ENCODE measurements at places on chromosomes 7 and 10.
A peak's percentile ranks its signal among the peaks of the same experiment; 100 is the strongest.

- DNase-seq = no peak
These were observed 193.4 kb downstream of the HPSE2 start for GRCh38 chr10:99042051-99042771.

DNA sequence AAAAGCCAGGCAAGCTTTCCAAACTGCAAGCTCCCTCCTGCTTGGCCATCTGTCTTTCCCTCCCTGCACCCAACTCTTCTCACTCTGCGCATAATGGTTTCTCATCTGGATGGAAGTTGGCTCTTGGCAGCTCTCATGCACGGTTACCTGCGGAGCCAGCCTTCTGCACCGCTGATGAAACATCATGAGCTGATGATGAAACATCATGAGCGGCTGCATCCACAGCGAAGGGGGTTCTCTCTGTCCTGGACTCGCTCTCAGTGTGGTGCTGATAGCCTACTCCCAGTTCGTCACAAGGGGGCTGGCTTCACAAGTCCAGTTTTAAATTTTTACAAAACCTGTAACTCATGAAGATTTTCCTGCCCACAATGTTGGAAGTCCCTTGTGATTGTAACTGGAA is 457.5 kb downstream of the ACTR3B start:
- no peak for DNase-seq

GRCh38 chr7:154584352-154585252 is 418.3 kb downstream of the PAXIP1 start:
- no peak for DNase-seq

DNA sequence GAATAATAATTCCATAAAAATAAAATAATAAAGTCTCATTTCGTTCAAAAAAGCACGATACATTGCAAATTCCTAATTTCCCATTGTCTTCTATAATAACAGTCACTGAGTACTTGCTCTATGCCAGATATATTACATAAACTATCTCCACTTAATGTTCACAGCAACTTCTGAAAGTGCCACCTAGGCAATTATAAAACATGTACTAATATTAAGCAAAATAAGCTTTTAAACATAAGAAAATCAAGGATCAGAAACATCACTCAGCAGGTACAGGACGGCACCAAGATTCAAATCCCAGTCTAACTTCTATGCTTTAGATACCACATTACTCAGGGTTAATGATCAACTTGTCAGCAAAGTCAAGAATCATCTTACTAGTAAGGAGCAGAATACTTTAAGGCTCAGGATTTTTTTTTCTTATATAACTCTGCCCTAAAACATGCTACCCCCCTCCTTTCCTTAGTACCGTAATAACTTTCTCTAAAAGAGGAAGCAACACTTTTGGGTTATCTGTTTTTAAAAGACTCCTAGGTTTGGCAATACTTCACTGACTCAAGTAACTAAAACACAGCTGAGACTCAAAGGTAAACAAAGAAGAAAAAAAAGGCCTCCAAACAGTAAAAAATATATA is 51.3 kb downstream of the USP6NL start:
- no peak for DNase-seq

DNA sequence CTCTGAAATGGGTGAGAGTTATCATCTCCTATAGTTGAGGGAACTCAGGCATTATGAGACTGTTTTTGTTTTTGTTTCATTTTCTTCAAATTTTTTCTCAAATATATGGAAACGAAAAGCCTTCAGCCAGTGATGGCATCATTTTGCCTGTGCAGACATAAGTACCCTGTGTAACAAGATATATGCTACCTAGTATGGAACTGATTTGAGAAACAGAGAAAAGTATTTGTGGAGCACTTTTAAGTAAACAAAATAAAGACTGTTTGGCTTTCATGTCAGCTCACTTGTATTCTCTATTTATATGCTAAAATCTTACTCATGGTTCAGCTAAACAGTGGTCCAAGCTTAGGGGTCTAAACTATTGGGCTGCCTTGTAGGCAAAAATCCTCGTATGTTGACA is 150.6 kb downstream of the WNT2 start:
- no peak for DNase-seq

DNA sequence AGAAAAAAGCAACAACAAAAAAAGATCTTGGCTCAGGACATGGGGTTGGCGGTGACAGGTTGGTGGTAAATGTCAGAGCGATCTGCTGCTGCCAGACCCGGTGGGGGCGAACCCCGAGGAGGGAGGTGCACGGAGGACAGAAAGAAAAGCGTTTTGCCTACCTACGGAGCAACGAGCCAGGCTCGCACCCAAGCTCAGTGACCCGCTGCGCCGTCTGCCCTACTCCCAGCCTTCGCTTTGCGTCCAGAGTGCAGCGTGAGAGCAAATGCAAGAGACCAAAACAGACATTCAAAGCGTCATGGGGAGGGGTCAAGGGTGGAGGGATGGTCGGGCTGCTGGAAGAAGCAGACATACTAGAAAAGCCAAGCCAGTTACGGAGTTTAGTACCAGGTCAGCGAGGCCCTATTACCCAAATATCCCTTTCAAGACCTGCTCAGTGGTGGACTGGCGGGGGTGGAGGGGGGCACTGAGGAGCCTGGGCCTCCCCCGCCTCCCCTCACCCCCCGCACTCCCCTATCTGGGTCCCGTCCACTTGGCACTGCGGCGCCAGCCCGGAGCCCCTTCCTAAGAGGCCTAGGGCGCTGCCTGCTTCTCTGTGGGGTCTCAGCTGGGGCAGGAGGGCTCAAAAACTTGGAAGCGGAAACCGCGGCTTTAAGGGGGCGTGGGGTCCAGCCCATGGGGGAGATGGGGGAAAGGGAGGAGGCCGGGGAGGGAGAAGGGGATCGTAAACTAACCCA is 66.9 kb downstream of the SLC29A4 start:
- no peak for DNase-seq

DNA sequence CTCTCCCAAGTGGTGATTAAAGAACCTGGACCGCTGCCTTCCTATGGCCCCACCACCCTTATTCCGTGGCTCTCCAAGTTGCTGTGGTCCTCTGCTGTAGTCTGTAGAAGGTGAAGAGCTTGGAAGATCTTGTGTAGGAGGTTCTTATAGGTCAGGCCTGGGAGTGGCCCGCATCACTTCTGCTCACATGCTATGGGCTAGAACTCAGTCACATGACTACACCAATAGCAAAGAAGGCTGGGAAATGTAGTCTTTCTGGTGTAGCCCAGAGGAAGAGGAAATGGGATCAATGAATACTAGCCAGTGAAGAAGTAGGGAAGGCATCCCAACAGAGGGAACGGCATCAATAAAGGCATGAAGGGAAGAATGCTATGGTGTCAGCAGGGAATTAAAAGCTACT is 41.3 kb upstream of the AOAH start:
- no peak for DNase-seq

DNA sequence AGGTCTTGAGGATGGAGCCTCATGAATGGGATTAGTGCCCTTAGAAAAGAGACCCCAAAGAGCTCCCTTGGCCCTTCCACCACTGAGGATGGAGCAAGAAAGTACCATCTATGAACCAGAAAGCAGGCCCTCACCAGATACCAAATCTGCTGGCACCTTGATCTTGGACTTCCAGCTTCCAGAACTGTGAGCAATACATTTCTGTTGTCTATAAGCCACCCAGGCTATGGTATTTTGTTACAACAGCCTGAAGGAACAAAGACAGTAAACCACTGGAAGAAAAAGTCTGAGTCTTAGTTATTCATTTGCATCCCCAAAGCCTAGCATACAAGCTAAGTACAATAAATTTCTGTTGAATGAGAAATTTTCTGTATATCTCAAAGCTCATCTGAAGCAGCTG is 37.9 kb upstream of the TNS3 start:
- DNase-seq = no peak

- no peak for DNase-seq
These were observed 383.8 kb upstream of the ZMIZ1 start for GRCh38 chr10:78684947-78685346.

DNA sequence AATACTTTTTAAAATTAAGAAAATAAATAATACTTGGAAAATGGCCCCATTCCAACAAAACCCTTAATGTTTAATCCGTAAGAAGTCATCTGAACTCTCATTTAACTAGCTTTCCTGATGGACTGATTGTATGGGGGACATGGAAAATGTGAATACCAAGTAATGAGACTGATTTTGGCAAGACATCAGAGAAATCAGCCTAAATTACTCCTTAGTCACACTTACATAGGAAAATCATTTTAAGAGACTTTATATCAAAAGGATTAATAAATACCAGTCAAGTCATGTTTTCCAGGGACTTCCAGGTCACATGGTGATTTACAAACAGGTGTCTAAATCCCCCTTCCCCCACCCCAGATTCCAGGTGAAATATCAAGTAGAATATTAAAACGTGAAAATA is 58.2 kb downstream of the GRM8 start:
- DNase-seq = no peak

DNA sequence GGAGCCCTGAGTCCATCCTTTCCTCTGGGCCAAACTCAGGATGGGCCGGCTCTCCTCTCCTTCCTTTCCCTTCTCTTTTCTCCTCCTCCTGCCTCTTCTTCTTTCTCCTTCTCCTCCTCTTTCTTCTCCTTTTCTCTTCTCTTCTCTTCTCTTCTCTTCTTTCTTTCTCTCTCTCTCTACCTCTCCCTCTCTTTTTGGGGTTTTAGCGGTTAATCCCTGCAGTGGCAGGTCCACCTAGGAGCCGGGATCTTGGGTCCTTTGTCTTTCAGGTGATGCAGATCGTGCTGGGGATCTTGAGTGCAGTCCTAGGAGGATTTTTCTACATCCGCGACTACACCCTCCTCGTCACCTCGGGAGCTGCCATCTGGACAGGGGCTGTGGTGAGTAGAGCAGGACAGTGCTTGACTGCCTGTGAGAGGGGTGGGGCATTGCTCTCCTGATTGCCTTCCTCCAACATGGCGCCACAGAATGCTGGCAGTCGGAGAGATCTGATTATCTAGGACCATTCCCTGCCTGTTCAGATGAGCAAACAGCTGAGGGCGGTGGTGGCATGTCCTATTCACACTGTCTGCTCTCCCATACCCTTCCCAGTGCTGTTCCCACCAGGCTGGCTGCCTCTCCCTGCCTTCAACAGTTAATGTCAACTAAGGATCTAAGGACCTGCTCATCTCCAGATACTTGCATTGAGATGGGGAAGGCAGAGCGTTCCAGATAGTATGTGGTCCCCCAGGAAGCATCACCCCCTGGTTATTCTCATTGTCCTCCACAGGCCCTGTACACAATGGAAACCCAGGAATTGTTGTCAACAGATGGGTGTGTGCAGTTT is 1.6 kb downstream of the TMEM176A start:
- no peak for DNase-seq

GRCh38 chr7:150322114-150322832 is 882 bp upstream of the LRRC61 start:
- peak; percentile 90 for DNase-seq

DNA sequence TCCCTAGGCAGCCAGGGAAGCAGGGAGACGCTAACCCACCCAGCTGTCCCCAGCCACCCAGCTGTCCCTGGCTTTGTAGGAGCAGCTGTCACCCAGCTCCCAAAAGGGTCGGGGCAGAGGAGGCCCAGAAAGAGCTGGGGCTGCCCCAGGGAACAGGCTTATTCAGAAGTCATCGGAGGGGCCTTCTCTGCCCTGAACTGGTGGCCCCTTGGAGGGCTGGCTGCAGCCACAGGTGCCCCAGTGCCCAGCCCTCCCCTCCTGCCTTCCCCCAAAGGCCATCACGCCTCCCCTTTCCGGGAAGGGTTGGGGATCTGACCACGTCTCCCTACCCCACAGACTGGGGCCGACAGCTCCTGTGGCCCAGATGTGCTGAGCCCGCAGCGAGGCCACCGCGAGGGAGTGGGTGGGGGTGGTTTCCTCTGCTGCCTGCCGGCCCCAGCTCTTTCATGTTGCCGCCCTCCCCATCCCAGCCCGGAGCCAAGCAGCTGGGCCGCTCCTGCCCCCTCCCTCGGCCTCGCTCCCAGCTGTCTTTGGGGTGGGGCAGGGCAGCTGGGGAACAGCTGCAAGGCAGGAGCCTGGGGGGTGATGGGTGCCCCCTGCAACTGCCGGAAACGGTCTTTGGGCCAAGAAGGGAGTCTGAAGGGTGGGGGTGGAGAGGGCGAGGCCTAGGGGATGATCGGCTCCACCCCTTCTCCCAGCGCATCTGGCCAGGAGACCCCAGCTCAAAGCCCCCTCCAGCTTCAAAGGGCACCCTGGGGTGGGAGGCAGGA is 16.8 kb downstream of the TRIM8 start:
- DNase-seq = peak; percentile 88

GRCh38 chr10:82319562-82319961 is 444.6 kb downstream of the NRG3 start:
- no peak for DNase-seq

DNA sequence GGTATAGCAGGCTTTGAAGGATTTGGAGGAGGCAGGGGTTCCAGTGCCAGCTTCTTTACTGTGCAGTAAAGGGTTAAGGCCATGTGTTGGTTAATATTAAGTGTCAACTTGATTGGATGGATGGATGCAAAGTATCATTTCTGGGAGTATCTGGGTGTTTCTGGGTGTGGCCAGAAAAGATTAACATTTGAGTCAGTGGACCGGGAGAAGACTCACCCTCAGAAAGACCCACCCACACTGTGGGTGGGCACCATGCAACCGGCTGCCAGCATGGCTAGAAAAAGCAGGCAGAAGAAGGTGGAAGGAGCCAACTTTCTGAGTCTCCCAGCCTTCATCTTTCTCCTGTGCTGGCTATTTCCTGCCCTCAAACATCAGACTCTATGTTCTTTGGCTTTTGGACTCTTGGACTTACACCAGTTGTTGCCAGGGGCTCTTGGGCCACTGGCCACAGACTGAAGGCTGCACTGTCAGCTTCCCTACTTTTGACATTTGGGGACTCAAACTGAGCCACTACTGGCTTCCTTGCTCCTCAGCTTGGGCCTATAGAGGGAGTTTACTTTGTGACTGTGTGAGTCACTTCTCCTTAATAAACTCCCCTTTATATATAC is 6.8 kb upstream of the TRUB1 start:
- DNase-seq = no peak

GRCh38 chr7:49010717-49011116 is 86.4 kb downstream of the CDC14C start:
- no peak for DNase-seq

DNA sequence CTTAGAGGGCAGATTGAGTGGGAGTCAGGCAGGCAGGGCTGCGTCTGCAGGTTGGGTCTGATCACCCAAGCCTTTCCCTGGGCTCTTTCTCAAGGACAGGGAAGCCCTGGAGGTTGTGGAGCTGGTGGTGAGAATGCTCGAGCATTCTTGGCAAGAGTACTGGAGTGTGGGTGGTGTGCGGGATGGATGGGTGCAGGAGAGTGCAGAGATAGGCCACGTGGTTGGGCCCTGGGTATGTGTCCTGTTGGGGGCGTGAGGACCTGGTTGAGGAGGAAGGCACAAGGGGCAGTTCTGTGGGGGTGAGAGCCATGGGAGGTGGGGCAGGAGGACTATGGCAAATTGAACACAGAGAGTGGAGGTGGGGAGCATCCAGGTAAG is 135.9 kb downstream of the PTPN20 start:
- DNase-seq = no peak

- DNase-seq = no peak
These were observed 364.2 kb upstream of the COBL start for GRCh38 chr7:51680594-51681399.

GRCh38 chr7:142228537-142229104 is 29.2 kb downstream of the PRSS58 start:
- no peak for DNase-seq

- DNase-seq = no peak
These were observed 125.5 kb downstream of the RNLS start for GRCh38 chr10:88457660-88458059.

Measured in activated CD8-positive, alpha-beta memory T cell treated with anti-CD3 and anti-CD28 coated beads, Interleukin-2, amount 10 ng/mL, durations not matched to agents 7 days and 5 days (primary cell).